ENCODE measurements at places on chromosomes 4 and X. TPM values are rescaled to one million over a fixed set of nuclear protein-coding genes. Genes with fewer than 3 reads are reported as not detected.

GRCh38 chrX:6159468-6159867 is 69.2 kb downstream of the NLGN4X start:
- no peaks in the 10 kb centered on the region for H3K27me3 ChIP-seq
- no peak for DNase-seq
- no peak overlapping the region for H3K4me3 ChIP-seq
- no peak overlapping the region for H3K27ac ChIP-seq

DNA sequence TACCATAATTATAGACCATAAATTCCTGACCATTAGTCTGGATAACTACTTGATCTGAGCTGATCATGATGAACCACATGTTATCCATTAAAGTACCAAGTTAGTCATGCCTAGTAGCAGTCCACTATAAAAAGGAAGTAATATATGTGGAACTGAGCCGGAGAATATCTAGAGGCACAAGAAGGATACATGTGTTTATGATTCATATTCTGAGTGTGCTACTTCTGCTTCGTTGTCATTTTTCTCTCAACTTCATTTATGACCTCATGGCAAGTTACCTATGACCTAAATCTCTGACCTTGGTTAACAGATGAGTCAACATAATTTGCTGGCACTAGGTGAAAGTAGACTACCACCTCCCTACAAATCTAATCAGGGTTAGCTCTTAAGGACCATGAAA is 56.5 kb upstream of the ANKRD17 start:
- DNase-seq, result no peak
- no peaks in the 10 kb centered on the region for H3K27me3 ChIP-seq
- H3K36me3 ChIP-seq, result no peaks in the 10 kb centered on the region
- H3K4me3 ChIP-seq, result no peak overlapping the region
- no peaks in the 10 kb centered on the region for H3K4me1 ChIP-seq

DNA sequence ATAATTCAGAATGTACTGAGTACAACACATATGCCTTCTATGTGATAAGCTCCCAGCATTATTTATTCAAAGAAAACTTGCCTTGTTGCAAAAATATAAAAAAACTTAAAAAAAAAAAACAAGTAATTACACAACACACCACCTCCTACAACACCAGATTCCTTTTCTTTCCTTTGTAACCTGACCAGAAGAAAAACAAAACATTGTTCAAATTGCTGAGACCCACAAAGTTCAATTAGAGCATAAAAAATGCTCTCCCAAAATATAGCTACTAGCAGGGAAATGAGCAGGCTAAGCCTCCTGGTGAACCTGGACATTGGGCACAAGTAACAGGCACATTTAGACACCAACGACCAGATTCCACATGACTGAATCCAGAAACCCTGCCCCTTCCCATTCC is 38.3 kb downstream of the MECP2 start:
- H3K27ac ChIP-seq, result no peak overlapping the region
- peaks cover 7% of the 10 kb centered on the region for H3K36me3 ChIP-seq
- DNase-seq, result no peak
- no peaks in the 10 kb centered on the region for H3K27me3 ChIP-seq

DNA sequence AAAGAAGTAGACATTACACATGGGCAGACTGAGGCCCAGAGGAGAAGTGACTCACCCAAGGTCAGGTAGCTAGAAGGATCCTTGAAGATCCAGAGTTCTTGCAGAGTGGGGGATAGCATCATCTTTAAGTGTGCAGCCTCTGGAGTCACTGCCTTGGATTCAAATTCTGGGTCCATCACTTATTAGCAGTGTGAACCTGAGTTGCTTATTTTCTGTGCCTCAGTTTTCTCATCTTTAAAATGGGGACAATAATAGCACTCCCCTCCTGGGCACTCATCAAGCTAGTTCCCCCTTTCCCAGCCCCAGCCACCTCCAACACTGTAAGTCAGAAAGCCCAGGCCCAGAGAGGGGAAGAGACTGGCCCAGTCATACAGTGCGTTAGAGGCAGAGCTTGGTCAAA is 141.8 kb upstream of the PJA1 start:
- H3K36me3 ChIP-seq, result no peaks in the 10 kb centered on the region
- H3K4me1 ChIP-seq, result no peaks in the 10 kb centered on the region
- no peak for DNase-seq
- no peak overlapping the region for H3K27ac ChIP-seq
- H3K4me3 ChIP-seq, result no peak overlapping the region

DNA sequence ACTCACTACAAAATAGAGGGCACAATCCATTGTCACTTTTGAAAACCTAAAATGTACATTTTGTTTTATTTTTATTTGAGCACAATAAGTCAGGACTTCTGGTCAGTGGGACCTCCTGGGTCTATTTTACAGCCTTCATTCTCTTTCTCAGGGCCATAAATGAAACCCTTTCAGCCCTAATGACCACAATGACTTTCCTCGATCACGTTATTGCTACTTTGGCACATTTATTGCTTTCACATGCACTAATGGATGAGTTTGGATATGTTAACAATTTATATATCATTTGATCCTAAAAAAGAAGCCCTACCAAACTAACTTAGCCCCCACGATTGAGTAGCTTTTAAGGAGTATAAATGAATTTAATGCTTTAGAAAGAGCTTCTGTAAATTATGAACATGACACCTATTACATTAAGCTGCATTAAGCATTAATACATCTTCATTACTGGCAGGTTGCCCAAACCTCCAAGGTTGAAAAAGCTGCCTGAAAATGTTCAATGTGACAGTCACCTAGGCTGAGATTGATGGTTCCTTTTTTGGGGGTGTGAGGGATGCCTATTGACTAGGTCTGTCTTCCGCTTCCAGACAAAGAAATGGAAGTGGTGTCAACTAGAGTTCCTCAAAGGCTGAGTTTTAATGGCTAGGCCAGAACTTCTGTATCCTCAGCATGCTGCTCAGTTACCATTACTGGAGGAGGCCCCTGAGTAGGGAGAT is 296.4 kb downstream of the GPAT3 start:
- no peak overlapping the region for H3K27ac ChIP-seq
- H3K4me3 ChIP-seq, result no peak overlapping the region
- no peaks in the 10 kb centered on the region for H3K27me3 ChIP-seq
- no peaks in the 10 kb centered on the region for H3K36me3 ChIP-seq
- no peaks in the 10 kb centered on the region for H3K4me1 ChIP-seq

DNA sequence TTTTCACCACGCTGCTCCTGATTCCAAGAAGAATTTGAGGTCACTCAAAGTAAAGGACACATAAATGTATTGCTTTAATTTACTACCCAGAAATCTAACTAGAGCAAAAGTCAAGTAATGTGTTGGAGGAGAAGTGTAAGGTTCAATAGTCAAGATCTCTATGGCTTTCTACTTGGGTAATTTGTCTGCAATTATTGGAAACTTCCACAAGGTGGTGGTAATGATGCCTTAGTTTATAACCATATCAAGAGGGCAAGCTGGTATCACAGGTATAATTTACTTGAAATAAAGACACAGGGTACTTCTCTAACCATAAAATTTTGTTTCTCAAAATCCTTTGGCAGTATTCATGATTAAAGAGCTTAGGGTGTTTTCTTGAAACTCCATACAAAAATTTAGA is 10.2 kb upstream of the GRIA3 start:
- no peaks in the 10 kb centered on the region for H3K4me1 ChIP-seq
- no peak for DNase-seq
- H3K36me3 ChIP-seq, result no peaks in the 10 kb centered on the region
- H3K4me3 ChIP-seq, result no peak overlapping the region
- H3K27me3 ChIP-seq, result no peaks in the 10 kb centered on the region

DNA sequence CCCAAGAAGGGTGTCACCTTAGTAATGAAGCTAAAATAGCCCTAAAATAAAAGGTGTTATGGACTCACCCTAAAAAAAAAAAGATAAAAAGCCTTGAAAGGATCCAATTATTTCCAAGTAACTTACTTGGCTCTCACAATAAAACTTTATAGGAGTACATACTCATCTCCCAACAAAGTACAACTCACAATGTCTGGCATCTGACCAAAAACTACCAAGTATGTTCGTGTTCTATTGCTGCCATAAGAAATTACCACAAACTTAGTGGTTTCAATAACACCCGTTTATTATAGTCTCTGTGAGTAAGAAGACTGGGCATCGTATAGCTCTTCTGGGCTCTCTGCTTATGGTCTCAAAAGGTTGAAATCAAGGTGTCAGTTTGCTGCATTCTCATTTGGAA is 51.0 kb downstream of the BEX1 start:
- H3K4me3 ChIP-seq, result no peak overlapping the region
- no peaks in the 10 kb centered on the region for H3K4me1 ChIP-seq
- no peak for DNase-seq

DNA sequence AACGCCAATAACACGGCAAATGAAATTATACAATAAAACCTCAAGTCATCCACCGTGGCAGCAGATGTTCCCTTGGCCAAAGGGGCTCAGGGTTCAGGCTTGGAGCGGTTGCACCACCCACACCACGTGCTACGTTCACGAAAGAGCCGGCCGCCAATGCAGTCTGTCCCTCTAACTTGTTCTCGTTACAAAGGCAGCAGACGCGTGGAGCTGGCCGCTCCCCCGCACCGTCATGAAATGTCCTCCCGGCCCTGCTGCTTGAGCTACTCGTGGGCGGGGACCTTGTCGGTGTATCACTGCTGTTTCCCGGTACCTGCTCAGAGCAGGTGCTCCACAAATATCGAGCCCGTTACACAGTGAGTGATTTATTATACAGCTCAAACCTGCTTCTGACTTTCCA is 36.4 kb upstream of the MAN2B2 start:
- H3K4me1 ChIP-seq, result no peaks in the 10 kb centered on the region
- no peak overlapping the region for H3K27ac ChIP-seq
- H3K27me3 ChIP-seq, result peaks cover 5% of the 10 kb centered on the region
- DNase-seq, result no peak
- no peaks in the 10 kb centered on the region for H3K36me3 ChIP-seq
- H3K4me3 ChIP-seq, result no peak overlapping the region

DNA sequence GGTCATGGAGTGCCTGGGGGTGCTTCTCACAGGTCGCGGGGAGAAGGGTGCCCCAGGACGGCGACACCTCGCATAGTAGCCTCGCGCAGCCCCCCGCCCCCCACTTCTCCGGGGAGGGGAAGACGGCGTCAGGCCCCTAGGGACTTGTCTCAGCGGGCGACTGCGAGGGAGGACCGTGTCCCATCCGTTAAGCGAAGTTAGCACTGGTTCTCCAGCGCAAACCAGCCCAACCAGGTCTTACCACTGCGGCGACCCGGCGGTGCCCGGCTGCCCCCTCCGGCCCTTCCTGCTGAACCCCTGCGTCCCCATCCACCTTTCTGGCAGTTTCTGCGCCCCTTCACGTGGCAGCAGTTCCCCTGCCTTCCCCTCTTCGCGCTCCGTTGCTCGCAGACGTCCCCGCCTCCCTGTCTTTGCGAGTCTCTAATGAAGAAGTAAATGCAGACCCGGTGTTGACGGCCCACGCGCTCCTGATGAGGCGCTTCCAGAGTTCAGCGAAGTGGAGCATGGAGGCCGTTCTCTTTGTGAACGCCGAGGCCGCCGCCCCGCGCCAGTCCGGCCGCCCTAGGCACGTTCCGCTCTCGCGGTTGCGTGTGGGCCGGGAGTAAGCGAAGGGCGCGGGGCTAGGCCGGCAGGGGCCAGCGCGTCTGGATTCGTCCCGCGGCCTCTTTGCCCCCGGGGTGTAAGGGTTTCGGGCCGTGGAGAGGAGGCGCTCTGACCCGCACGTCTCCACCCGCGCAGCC is 3.0 kb downstream of the SLIT2 start:
- H3K27me3 ChIP-seq, result peaks cover 4% of the 10 kb centered on the region
- no peak for DNase-seq
- H3K4me1 ChIP-seq, result no peaks in the 10 kb centered on the region

- peaks cover 12% of the 10 kb centered on the region for H3K4me1 ChIP-seq
- no peaks in the 10 kb centered on the region for H3K27me3 ChIP-seq
- H3K36me3 ChIP-seq, result no peaks in the 10 kb centered on the region
- DNase-seq, result no peak
- no peak overlapping the region for H3K4me3 ChIP-seq
- H3K27ac ChIP-seq, result no peak overlapping the region
Measured at GRCh38 chr4:86981789-86982188, 47.0 kb downstream of the AFF1 start.

GRCh38 chrX:39356119-39356807 is 555.0 kb downstream of the MID1IP1 start:
- H3K36me3 ChIP-seq, result no peaks in the 10 kb centered on the region
- no peak overlapping the region for H3K4me3 ChIP-seq
- DNase-seq, result no peak
- H3K4me1 ChIP-seq, result no peaks in the 10 kb centered on the region
- no peak overlapping the region for H3K27ac ChIP-seq
- no peaks in the 10 kb centered on the region for H3K27me3 ChIP-seq

- H3K27ac ChIP-seq, result peak overlapping the region; percentile 85
- H3K27me3 ChIP-seq, result no peaks in the 10 kb centered on the region
- no peak for DNase-seq
- peaks cover 37% of the 10 kb centered on the region for H3K4me1 ChIP-seq
- H3K36me3 ChIP-seq, result no peaks in the 10 kb centered on the region
Measured at GRCh38 chr4:53365121-53365485, 758 bp downstream of the SCFD2 start.

GRCh38 chr4:1470393-1470670 is 64.1 kb upstream of the NKX1-1 start:
- H3K27ac ChIP-seq, result no peak overlapping the region
- H3K36me3 ChIP-seq, result no peaks in the 10 kb centered on the region

DNA sequence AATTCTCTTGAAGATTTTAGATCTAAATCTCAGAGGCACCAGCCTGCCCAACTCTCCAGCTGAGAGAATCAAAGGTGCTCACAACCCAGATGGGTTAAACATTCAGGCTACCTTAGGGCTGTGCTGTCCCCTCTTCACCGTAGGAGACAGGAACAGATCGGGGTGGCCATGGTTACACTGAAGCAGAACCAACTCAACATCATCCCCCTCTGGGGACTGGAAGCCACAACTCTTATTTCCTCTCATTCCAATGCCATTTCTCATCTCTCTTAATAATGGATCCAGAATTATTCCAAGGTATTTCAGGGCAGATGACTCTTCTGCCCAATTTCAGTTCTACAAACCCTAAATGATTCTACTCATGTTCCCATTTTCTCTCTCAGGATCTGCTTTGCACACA is 109.7 kb downstream of the NKX6-1 start:
- no peak overlapping the region for H3K27ac ChIP-seq
- H3K36me3 ChIP-seq, result no peaks in the 10 kb centered on the region
- H3K4me3 ChIP-seq, result no peak overlapping the region
- DNase-seq, result no peak
- H3K27me3 ChIP-seq, result no peaks in the 10 kb centered on the region
- H3K4me1 ChIP-seq, result no peaks in the 10 kb centered on the region

Gene SLC16A2
- total RNA-seq, result 0.46 TPM

Gene FOXP3
- 10.5 TPM for total RNA-seq

Gene SLC4A4
- total RNA-seq, result 1.2 TPM

Gene PHOX2B
- not detected for total RNA-seq

Gene SSX4
- not detected for total RNA-seq

Gene UNC5C
- total RNA-seq, result not detected

Gene ETDB
- not detected for total RNA-seq

Gene TMPRSS11A
- total RNA-seq, result not detected

Gene GALNTL6
- total RNA-seq, result not detected

Gene DACH2
- not detected for total RNA-seq

Gene VCX3A
- total RNA-seq, result not detected
